G401 (cell line): ENCODE measurements at places on chromosomes 1 and 21.

GRCh38 chr1:183590244-183591191 lies at the start of gene NCF2:
NCF2 (minus strand) TSS chr1:183590459; CDS start chr1:183590329, 130 bp downstream.
- DNase-seq = no peak

DNA sequence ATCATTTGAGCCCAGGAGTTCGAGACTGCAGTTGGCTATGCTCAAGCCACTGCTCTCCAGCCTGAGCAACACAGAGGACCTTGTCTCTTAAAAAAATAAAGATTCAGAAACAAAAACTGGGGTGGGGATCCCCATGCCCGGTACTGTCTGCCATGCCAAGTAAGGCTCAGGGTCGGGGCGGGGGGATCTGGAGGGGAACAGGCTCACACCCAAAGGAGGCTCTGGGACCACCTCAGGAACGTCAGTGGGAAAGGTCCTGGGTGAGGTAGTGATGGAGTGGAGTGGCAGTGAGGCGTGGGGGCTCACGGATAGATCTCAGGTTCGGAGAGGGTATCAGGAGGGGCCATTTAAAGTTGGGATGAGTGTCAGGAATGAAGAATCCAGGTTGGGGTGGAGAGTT lies 765 bp upstream of the S100A4 start:
- DNase-seq = no peak

- DNase-seq = no peak
Observed at GRCh38 chr1:113938192-113938591, 9.1 kb downstream of the HIPK1 start.

- DNase-seq = no peak
Observed at GRCh38 chr1:58885998-58886397, 102.2 kb upstream of the JUN start.

DNA sequence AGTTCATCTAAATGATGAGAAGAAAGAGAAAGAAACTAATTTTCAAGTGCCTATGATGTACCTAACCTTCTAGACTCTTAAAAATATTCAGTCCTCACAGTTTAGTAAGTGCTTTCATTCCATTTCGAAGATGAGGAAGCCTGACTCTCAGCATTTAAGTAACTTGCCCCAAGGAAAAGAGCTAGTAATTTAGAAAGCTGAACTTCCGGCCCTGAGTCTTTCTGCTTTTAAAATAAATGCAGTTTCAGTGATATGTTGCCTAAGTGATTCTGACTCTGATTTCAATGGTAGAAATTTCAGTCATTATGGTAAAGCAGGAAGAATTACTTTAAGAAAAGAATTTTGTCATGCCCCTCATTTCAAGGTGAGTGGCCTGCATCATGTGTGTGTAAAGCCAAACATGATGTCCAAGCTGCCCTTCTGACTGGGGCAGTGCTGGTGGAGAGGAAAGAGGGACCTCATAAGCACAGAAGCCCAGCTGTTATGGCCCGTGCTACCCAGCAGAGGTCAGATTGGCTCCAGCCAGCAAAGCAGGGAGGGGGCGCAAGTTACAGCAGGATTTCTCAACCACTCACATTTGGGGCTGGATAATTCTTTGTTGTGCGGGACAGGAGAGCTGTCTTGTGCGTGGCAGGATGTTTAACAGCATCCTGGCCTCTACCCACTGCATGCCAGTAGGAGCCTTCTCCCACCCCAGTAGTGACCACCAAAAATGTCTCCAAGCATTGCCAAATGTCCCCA lies 10.7 kb downstream of the ATP1A4 start:
- peak; percentile 21 for DNase-seq

GRCh38 chr1:107704911-107705310 lies 260.1 kb downstream of the VAV3 start:
- no peak for DNase-seq

DNA sequence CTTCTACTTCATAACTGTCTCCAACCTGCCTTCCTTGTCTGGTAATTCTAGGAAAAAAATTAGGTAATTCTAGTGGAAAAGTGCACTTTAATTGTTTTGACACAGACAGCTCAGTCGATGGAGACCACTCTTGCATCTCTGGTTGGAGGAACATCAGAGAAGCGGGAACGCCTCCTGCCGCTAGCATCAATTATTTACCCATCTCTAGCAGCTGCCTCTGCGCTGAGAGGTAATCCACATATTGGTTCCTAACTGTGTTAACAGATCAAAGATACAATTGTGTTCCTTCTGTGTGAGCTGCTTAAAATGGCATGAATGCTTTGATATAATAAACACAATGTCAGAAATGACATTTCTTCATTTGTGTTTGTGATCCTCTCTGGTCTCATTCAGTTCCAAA lies 33.3 kb downstream of the C2CD2 start:
- no peak for DNase-seq

GRCh38 chr1:145885738-145886287 lies at the start of gene ANKRD35:
ANKRD35 (minus strand) TSS chr1:145885866; CDS start chr1:145885758, 108 bp downstream.
- DNase-seq = peak; percentile 90

- peak; percentile 97 for DNase-seq
Observed at GRCh38 chr1:151399324-151400171, at the start of gene PSMB4. PSMB4 (plus strand) TSS chr1:151399573; CDS start chr1:151399588, 15 bp downstream.

GRCh38 chr1:73771396-73771795 lies 426.6 kb downstream of the LRRIQ3 start:
- no peak for DNase-seq

GRCh38 chr1:118147522-118147921 lies 37.5 kb downstream of the SPAG17 start:
- DNase-seq = no peak

- no peak for DNase-seq
Observed at GRCh38 chr1:174556392-174556791, 108.6 kb downstream of the GPR52 start.

DNA sequence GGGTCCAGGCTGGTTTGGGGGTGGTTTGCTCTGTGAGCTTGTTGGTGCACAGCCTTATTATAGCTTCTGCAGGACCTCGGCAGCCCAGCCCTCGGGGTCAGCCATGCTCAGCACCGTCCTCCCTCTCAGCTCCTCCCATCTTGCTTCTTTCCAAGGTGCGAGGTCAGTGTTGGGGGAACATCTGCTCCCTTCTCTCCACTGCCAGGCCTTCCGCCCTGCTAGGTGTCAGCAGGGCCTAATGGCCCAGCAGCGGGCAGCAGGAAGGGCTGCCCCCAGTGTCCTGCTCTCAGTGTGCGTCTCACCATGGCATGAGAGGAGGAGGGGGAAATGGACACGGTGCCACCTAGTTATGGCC lies 36.5 kb upstream of the LRRC3 start:
- no peak for DNase-seq

GRCh38 chr1:34049994-34050393 lies 115.0 kb downstream of the CSMD2 start:
- DNase-seq = no peak

DNA sequence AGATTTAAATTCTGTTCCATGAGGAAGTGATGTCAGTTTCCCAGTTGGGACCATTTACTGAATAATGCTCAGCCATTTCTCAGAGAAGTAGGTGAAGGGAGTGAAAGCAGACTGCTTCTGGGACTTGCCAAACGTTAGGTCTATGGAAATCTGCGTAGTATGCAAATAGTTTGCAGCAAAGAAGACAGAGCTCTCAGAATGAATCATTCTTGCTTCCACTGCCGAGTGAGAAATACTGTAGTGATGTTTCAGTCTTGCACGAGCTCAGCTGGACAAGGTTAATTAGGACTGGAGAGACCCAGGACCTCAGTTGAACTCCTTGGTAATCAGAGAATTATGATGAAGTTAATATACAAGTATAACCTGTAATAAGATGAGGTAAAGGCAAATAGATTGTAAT lies 317.7 kb upstream of the DAB1 start:
- DNase-seq = no peak

DNA sequence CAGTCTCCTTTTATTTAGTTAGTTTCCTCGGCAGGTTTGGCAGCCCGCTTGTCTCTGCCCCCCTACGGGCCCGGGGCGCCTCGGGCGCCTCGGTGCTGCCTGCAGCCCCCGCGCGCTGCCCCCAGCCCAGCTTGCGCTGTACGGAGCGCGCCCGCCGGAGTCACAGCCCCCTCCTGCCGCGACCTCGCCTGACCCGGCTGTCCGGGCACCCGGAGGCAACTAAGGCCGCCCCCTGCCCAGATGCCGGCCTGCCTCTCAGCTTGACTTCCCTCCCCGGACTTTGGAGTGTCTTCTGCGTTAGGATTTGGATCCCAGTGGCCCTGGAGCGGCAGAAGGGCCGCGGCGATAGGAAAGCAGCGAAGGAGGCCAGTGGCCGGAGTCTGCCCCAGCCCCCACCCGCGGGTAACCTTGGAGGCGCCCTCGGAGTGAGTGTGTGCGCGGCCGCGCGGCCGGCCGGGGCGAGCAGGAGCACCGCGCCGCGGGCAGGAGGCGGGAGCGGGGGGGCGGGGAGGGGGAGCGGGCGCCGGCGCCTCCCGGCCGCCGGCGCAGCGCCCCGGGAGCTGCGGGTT lies 7.6 kb downstream of the CDKN2C start:
- peak; percentile 52 for DNase-seq

DNA sequence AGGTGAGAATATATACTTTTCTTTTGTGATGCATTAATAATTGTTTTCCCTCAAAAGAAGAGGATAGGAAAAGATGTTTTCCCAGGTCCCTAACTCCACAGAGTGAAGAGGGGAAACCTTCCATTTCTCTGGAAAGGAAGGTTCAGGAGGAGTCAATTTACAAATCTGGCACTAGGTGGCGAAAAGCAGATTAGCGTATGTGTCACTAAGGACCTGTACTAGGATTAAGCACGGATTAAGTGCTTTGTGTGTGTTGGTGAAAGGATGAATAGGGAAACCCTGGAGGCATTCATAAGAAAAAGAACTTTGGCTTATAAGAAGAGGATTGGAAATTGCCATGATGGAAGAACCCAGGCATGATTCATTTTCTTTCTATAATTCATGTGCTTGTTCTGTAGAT lies 410.1 kb upstream of the PLXNA2 start:
- no peak for DNase-seq

DNA sequence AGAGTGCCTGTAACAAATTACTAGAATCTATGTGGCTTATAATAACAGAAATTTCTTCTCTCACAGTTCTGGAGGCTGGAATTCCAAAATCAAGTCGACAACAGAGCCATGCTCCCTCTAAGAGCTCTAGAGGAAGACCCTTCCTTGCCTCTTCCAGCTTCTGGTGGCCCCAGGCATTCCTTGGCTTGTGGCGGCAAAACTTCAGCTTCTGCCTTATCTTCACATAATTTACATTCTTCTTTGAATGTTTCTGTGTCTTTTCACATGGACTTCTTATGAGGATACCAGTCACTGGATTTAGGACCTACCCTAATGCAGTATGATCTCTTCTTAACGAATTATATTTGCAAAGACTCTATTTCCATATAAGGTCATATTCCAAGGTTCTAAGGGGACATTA lies 324.4 kb downstream of the PCP4 start:
- DNase-seq = no peak

DNA sequence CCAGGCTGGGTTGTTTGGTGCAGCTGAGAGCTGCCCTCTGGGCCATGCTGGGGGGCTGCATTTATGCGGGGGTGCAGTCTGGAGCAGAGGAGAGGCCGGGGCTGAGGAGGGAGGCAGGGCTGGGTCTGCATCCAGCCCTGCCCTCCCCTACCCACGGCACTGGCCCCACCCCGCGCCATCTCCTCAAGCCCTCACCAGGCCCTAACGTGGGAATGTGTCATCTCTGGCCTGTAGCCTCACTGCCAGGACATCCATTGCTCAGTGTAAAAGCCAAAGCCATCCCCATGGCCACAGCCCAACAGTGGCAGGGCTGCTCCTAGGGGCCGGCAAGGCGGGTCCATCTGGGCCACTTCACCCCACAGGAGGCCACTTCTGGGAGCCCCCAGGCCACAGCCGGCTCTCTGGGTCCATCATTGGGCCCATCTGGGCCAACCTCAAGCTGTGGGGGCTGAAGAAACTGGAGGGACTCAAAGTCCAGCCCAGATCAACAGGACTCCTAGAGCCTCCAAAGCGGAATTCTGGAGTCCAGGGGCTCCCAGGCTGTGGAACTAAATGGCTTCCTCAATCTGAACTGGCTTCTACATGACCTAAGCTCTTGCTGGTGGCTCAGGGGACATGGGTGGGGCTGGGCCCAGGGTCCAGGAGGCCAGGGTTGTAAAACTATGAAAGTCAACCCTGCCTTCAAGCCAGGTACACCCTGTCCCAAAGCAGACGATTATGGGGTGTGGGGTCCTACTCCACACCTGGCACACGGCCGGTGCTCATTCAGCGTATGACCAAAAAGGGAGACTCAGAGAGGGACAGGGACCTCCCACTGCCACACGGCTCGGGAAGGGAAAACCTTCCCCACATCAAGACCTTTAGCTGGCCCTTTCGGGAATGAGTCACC lies 32.6 kb downstream of the RUNX3 start:
- no peak for DNase-seq

DNA sequence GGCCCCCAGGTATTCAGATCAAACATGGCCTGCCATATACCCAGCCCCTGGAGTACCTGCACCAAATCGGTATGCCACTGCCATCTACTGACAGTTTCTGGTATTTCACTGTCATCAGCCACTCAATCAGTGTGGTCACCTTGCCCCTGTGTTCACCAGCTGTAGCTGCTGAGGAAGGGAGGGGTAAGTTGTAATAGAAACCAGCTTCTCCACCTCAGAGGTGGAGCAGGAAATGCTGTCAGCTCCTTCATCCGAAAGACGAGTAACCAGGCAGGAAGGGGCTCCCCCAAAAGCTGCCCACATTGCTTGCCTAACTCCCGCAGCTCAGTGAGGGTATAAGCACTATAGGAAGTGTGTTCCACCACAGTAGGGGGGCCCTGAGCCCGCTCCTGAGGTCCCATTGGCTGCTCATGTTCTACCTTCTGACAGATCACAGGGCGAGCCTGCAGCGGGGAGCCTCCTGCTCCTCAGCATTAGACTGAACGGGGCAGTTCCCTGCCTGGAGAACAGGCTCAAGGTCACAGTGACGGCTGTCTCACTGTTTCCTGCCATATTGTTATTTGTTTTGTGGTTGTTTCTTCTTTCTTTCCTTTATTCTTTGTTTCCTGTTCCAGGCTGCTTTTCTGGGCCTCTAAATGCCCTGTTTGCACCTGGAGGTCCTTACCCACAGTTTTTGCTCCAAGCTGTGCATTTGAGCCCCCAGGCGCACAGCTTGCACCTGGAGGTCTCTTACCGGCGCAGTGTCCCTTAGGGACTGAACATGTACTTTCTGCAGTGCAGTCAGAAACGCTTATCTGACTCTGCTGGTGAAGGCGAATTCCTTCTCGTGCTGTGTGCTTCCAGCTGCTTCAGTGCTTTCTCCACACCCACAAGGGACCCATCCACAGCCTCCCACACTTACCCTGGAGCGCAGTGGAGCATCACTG lies 1638.3 kb downstream of the MRPL39 start:
- no peak for DNase-seq

GRCh38 chr1:118960026-118960561 lies 28.0 kb downstream of the TBX15 start:
- DNase-seq = no peak

- DNase-seq = no peak
Observed at GRCh38 chr1:53616511-53616910, 122.5 kb downstream of the GLIS1 start.

- no peak for DNase-seq
Observed at GRCh38 chr1:241311056-241311746, 45.8 kb downstream of the RGS7 start.

GRCh38 chr1:56477164-56478111 lies 101.9 kb downstream of the PLPP3 start:
- DNase-seq = peak; percentile 20

- DNase-seq = no peak
Observed at GRCh38 chr1:100866901-100867206, 27.8 kb downstream of the EXTL2 start.
